Left forelimb (tissue), 1 donor: ENCODE measurements at places on chromosomes 5 and 9.

DNA sequence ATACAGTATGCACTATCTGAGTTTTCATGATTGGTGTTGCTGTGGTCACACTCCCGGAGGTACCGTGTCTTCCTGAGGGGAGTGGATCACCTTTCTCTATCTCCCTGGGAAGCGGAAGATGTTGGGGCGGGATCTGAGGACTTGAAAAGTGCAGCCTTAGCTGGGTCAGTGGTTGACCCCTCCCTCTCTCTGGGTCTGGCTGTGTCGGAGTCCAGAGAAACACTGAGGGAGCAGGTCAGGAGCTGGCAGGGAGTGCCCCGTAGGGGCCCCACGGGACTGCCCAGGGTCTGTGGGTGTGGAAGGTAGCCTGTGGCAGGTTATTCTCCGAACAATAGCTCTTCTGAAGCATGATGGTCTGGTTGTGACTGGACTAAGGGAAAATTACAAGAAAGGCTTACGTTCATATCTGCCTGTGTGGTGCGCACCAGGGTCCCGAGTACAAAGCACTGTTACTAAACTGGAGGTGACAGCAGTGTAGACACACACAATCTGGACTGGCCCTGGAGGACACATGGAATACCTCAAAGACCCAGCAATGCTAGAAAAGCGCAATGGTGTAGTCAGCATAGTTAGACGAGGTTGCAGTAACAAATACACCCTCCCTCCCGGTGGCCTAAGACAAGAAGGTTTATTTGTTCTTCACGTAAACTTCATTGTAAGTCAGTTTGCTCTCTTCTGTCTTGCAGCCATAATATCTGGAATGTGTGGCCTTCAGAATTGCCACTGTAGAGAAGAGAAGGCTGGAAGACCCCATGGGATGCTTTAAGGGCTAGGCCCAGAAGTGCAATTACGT is 9.4 kb upstream of the ZFP62 start:
- DNase-seq = no peak

GRCh38 chr5:143471041-143471509 is 67.6 kb upstream of the NR3C1 start:
- DNase-seq = no peak

DNA sequence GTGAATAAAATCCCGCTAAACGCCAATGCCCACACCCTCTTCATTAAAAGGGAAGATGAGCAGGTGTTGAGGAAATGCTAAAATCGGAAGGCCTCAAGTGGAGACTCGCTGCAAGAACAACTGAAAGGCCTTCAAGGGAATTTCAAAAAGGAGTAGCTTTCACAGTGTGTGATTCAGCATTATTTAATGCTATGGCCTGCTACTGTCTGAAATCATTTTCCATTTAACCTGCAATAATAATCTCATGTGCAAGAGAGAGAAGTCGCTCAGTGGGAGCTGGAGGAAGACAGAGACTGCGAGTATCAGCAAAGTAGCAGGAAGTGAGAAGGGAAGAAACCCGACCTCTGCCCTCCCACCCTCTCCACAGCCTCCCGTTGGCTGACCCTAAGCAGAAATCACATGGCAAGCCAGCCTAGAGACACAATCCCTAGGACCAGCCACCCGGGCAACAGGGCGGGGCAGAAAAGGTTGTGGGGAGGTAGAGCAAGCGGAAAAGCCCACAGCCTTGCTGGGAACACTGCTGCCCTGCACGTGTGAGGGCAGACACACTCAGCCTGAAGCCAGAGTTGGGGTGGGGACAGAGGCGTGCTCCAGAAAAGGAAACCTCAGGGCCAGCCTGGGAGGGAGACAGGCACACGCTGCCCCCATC is 39.9 kb upstream of the CTSL start:
- DNase-seq = no peak

- no peak for DNase-seq
These were observed 22.0 kb downstream of the NUP188 start for GRCh38 chr9:128969491-128969890.

DNA sequence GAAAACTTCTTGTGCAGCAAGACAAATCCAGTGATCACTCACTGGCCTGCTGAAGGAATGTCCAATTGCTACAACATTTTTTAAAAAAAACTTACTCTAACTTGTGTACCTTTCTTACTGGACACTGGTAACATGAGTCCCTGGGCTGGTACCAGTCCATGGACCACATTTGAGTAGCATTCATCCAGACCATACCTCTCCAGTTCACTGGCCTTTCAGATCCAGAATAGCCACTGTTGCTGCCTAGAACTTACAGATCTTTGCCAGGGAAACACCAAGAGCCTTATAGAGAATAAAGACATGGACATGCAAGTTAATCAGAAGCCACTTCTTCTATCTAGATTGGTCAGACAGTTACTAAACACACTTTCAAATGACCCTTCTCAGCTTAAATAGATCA is 185.3 kb downstream of the TLE4 start:
- DNase-seq = no peak

DNA sequence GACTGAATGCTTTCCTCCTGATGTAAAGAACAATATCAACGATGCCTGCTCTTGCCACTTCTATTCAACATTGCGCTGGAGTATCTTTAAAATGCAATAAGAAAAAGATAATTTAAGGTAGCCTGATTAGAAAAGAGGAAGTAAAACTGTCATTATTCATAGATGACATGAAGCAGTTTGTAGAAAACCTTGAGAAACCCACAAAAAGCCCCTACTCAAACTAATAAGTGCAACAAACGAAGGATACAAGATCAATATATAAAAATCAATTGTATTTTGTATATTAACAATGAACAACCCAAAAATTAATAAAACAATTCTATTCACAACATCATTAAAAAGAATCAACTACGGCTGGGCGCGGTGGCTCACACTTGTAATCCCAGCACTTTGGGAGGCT is 76.4 kb upstream of the CKMT2 start:
- DNase-seq = no peak

GRCh38 chr9:136203408-136204144 is 1.4 kb downstream of the LHX3 start:
- no peak for DNase-seq

DNA sequence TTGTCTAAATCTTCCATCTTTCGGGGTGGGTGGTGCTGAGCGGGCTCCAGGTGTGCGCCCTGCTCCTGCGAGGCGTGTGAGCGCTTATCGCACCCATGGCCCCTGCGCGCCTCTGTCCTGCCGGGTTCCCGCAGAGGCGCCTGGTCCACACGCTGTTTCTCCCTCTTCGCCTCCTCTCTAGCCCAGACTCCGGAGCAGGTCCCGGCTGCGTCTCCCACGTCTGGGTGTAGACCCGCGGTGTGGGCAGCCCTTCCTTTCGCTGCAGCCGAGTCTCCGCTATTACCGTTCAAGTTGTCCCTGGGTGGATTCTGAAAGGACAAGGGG is 40.5 kb upstream of the PLEKHG4B start:
- DNase-seq = no peak

- DNase-seq = no peak
These were observed 6.4 kb downstream of the GRIA1 start for GRCh38 chr5:153496835-153497234.

DNA sequence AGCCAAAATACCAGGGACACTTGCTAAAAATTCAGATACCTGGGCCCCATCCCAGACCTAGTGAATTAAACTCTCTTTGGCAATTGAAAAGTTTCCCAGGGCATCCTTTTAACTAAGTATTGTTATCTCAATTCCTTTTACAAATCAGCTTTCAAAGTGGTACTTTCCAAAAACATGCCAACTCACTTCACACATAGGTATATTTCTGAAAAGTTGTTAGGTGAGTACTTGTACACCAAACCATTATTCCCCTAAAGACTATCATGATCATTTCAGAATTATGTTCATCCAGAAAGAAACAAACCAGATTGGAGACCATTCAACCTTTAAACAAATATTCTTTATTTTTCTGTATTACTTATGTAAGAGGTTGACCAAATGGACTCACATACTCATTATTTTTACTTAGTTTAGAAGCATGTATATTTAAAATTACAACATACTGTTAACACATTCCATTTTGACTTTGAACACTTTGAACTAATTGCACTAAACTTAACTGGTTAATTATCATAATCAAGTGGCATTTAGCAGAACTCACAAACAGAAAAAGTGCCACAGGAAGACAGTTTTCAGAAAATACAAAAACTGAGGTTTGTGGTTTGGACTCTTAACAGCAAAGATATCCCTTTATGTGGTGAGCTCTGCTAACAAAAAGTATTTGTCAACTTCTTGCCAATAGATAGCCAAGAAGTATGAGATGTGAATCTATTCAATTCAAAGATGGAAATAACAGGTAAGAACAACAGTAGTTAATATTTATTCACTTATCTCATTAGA is 40.7 kb downstream of the KIAA0825 start:
- DNase-seq = no peak

DNA sequence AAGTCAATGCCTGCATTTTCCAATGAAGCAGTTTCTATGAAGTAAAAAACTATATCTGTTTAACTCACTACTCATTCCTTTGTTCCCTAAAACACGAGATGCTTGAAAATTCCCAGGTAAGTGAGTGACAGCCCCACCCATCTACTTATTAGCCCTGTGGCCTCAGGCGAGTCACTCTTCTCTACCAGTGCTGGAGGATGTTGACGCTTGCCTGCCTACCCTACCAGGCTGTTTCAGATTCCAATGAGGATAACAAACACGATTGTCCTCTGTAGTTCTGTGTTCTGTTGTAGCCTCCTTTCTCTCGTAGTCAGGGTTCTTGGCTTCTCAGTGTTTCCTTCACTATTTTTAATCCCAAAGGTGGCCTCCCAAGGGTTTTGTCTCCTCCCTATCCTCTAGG is 388.8 kb downstream of the KDM4C start:
- no peak for DNase-seq

- no peak for DNase-seq
These were observed 234.1 kb downstream of the ADGRV1 start for GRCh38 chr5:90792725-90793124.

GRCh38 chr5:135012951-135013391 is 21.1 kb downstream of the PITX1 start:
- DNase-seq = peak; percentile 64

DNA sequence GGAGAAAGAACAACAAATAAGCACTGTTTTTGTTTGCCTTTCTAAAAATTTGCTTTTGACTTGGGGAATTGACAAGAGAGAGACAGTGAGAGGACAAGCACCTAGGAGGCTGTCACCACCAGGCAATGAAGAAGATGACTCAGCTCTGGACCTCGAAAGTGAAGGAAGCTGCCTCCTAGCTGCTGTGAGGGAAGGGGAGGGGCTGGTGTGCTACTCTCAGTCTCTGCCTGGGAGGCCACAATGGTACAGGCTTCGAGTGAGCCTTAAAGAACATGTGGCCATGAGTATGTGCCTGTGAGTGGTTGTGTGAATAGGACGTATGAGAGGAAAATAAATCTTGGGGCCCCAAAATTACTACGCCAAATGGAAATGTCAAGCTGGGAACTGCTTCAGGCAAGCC is 7.1 kb upstream of the PLK2 start:
- DNase-seq = no peak

GRCh38 chr9:100445903-100446549 is 19.1 kb downstream of the MSANTD3 start:
- no peak for DNase-seq

GRCh38 chr5:29001666-29002065 is 1963.3 kb upstream of the CDH9 start:
- DNase-seq = no peak

DNA sequence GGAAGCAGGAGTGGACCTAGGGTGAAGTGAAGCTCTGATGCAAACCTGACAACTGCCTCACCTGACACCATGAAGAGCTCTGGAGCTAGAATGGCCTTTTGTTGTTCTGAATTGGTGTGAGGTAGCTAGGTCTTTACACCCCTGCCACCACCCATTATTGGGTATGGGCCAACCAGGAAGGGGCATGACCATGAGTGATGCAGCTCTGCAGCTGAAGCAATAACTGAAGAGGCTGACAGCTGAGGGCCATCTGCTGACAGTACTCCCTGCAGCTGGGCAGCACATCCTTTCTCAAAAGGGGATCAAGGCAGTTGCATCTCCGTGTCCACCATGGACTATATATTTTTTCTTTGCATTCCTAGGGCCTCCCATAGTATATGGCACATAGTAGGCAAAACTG is 87.0 kb upstream of the TLE1 start:
- DNase-seq = no peak

GRCh38 chr5:68251804-68252522 is 36.4 kb downstream of the PIK3R1 start:
- peak; percentile 68 for DNase-seq

- peak; percentile 11 for DNase-seq
These were observed 236.0 kb upstream of the IRX1 start for GRCh38 chr5:3359642-3360041.

- no peak for DNase-seq
These were observed 54.4 kb downstream of the EBF1 start for GRCh38 chr5:159045165-159045811.

DNA sequence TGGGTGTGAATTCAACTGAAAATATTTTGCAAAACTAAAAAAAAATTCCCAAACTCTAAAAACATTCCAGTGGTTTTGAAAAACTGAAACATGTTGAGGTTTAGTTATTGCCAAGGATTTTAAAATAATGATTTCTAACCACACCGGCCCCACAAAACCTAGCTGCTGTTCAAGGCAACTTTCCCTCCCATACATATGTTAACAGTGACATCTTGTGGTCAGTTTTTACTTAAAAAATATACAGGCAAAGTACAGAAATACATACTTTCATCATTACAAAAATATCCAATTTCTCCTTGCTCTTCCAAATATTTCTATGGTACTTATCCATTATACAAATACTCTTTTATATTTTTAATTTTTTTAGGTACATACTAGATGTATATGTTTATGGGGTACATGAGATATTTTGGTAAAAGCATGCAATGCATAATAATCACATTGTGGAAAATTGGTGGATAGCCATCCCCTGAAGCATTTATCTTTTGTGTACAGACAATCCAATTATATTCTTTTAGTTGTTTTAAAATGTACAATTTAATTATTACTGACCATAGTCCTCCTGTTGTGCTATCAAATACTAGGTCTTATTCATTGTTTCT is 34.4 kb upstream of the MRPS30 start:
- no peak for DNase-seq

GRCh38 chr9:131623655-131624330 is 78.5 kb downstream of the PRRT1B start:
- no peak for DNase-seq

- DNase-seq = no peak
These were observed 90.1 kb downstream of the NR3C1 start for GRCh38 chr5:143313298-143313852.
